Activated T-cell treated with anti-CD3 and anti-CD28 coated beads, Interleukin-2, amount 50 U/mL, for 4 hours (primary cell): ENCODE measurements at places on chromosomes 4 and X. TPM values are rescaled to one million over a fixed set of nuclear protein-coding genes. Genes with fewer than 3 reads are reported as not detected.

Gene GPRASP1
- 2.5 TPM for total RNA-seq

Gene MAGEA4
- not detected for total RNA-seq

Gene UGT2B17
- not detected for total RNA-seq

Gene CSAG3
- total RNA-seq = not detected

Gene CCKAR
- not detected for total RNA-seq

Gene MRFAP1L1
- 52.4 TPM for total RNA-seq

Gene HMGB3
- 12.6 TPM for total RNA-seq

Gene ITIH6
- not detected for total RNA-seq

Gene XPNPEP2
- total RNA-seq = 0.08 TPM

Gene ASB11
- not detected for total RNA-seq

Gene OPN1MW2
- not detected for total RNA-seq

Gene TCEAL5
- total RNA-seq = not detected

Gene ERVMER34-1
- not detected for total RNA-seq

Gene CSAG2
- total RNA-seq = not detected

Gene CLDN34
- not detected for total RNA-seq

Gene NPY2R
- not detected for total RNA-seq

Gene ERAS
- 0.37 TPM for total RNA-seq

Gene AADAT
- not detected for total RNA-seq

Gene PAGE2
- not detected for total RNA-seq

Gene TRPC3
- not detected for total RNA-seq

Gene HTR2C
- total RNA-seq = not detected

Gene TLR10
- total RNA-seq = not detected

Gene FUNDC1
- 9.4 TPM for total RNA-seq

Gene BMPR1B
- total RNA-seq = not detected

Gene MAGEA1
- total RNA-seq = not detected

Gene NAT8L
- total RNA-seq = 1.2 TPM

Gene SCML1
- 2.3 TPM for total RNA-seq

Gene EMCN
- not detected for total RNA-seq

Gene CDKL5
- total RNA-seq = 1.1 TPM

Gene BLOC1S4
- total RNA-seq = 24.4 TPM

Gene SEL1L3
- total RNA-seq = 13.7 TPM

Gene MAGEA11
- total RNA-seq = not detected

Gene ABLIM2
- total RNA-seq = 0.26 TPM

Gene NWD2
- not detected for total RNA-seq

Gene DGKK
- total RNA-seq = not detected

Gene ASB5
- total RNA-seq = not detected

Gene BEND2
- not detected for total RNA-seq

Gene GPRASP2
- 0.42 TPM for total RNA-seq

Gene PALLD
- total RNA-seq = 1.2 TPM
